ENCODE measurements at places on chromosomes 6 and 20.
A peak's percentile ranks its signal among the peaks of the same experiment; 100 is the strongest.

DNA sequence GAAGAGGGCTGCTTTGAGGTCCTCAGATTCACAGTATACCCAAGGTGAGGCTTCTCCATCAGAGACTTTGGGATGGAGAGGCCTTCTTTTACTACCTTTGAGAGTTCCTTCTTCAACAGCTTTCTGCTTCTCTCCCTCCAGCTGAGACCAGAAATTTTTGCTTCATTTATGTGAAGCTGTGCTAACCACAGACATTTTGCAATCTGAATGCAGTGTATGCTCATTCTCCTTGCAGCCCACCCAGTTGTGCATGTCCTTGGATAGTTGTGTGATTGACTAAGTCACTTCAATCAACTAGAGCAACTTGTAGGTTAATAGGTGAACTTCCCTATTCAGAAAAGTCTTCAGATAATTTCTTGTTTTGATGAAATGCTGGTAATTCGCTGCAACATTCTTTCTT, 20.1 kb downstream of the DCBLD1 start:
- no peak for DNase-seq

GRCh38 chr6:138004430-138005287, 102.6 kb downstream of the PERP start:
- DNase-seq: peak; percentile 48

GRCh38 chr6:13494137-13494536, 6.7 kb upstream of the GFOD1 start:
- no peak for DNase-seq

GRCh38 chr20:34907616-34908469, 31.4 kb downstream of the ACSS2 start:
- DNase-seq: no peak

DNA sequence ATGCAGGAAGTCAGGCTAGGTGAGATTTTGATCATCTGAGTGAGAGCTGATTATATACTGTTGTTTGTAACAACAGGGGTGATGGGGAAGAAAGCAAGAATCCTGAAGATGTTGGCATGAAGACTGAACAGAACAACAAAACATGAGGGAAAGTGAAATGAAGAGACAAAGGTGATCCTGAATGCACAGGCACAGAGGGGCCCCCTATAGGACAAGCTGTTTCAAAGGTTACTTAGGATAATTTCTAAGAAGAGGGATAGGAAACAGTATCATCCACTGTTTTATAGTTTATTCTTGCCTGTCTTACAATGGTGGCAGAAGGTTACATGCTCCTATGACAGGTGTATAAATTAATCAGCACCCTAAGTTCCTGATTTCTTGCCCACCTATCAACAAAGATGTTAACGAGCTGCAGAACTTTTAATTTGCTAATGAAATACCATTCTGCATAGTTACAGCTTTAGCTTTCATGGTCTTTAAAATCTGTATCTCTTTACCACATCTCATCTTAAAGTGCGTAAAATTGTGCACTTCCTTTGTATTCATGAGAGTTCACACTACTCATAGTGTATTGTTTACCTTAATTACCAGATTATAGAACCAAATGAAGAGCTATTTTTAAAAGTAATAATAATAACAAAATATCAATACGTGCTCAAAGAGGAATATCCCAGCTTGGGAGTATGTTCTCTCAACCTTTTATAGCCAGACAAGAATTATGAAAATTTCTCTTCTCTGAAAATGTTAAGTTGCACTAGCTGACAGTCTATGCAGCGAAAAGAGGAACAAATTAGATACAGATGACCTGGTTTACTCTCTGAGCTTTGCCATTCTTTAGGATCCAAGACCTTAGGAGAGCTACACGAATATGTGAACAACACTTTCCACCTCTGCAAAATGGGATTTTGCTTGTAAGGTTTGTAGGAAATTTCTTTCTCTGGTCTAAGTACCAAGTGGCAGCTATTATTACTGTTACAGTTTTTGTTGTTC, 192.5 kb downstream of the EDN1 start:
- DNase-seq: no peak

GRCh38 chr6:83257791-83258190, 64.6 kb downstream of the RWDD2A start:
- DNase-seq: no peak
